MV-4-11 (cell line): ENCODE measurements at places on chromosomes 16 and 17.

GRCh38 chr16:72923757-72924156 is 124.2 kb downstream of the ZFHX3 start:
- DNase-seq, result no peak

GRCh38 chr17:75129576-75129975 is 2.0 kb downstream of the NT5C start:
- DNase-seq, result no peak

- DNase-seq, result peak; percentile 4
Observed at GRCh38 chr17:72376526-72377345, 255.9 kb downstream of the SOX9 start.

DNA sequence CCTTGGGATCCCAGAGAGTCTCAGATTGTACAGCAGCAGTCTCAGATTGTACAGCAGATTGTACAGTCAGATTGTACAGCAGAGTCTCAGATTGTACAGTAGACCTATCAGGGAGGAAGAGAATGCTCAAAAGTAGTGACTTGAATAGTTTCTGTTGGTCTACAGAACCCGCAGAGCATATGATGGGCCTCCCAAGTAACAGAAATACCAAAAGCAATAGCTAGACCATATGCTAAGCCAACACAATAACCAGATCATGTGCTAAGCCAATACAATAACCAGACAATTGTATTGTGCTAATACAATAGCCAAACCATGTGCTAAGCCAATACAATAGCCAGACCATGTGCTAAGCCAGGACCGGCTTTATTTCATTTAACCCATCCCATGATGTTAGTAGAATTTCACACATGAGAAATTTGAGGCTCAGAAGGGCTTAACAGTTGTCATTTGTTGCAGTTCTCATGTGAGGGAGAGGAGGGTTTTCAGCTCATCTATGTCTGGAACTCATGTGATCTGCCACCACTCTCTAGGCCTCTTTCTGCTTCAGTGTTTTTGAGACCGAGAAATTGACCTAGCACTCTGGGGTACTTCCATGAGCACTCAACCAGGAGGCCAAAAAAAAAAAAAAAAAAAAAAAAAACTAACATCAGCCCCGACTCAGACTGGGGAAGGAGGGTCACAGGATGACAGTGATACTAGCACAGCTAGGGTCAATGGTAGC is 144.0 kb downstream of the SOX9 start:
- DNase-seq, result no peak

DNA sequence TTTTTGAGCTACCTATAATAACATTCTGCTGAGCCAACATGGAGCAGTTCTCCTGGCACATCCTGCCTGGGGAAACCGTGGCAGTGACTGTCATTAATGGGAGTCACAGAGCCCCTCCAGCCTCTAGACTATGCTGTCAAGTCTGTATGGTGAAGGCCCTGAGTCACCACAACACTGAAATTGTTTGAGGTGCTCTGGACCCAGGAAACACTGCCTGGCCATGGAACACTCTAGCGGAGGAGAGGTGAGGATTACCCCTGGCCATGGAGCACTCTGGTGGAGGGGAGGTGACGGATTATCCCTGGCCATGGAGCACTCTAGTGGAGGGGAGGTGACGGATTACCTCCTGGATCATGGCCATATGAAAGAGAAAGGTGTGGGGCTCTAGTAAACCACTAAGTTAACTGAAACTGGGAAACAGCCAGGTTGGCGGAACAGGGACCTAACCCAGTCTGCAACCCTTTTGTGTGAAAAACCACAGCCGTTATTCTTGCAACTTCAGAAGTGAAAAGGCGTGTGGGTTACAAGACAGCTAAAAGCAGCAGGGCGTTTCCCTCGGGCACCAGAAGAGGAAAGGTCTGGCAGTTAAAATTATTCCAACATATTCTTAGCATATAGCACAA is 156.7 kb downstream of the KCNJ12 start:
- no peak for DNase-seq

DNA sequence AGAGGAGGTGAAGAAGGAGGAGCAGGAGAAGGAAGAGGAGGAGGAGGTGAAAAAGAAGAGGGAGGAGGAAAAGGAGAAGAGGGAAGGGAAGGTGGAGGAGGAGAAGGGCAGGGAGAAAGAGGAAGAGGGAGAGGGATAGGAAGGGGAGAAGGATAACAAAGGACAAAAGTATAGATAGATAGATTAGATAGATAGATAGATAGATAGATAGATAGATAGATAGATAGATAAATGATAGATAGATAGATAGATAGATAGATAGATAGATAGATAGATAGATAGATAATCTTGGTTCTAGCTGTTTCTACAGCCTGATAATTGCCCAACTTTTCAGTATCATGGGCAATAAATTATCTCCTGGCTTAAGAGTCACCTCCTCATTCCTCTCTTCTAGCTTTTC is 296.2 kb upstream of the C16orf82 start:
- no peak for DNase-seq

DNA sequence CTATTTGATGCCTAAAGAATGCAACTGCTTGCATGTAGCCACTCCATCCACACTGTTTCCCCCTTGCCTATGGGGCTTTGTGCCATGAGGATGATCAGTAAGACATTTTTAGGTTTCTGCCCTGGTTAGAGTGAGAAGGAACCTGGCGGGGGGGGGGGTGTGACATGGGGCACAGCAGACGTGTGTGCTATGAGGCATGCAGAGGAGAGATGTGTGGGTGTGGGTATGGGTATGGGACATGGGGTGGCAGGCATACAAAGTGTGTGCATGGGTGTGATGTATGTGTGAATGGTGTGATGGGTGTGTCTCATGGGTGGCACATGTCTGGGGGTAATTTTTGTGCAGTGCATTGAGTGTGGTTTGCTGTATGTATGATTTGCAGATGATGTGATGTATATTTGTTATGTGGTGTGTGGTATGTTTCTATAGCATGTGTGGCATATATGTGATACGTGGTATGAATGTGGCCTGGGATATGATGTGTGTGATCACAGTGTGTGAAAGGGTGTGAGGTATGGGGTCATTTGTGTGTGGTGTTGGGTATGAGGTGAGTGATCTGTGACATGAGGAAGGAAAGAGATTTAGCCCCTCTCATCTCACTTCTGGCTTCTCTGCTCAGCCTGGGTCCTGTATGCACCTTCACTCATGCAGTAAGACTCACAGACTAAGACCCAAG is 14.9 kb downstream of the CCDC182 start:
- no peak for DNase-seq

- DNase-seq, result no peak
Observed at GRCh38 chr16:17983847-17984639, 352.5 kb downstream of the NPIPA8 start.

GRCh38 chr16:88202207-88202745 is 180.5 kb upstream of the ZNF469 start:
- DNase-seq, result no peak

GRCh38 chr16:84138824-84139627 is 6.0 kb downstream of the HSDL1 start:
- no peak for DNase-seq

GRCh38 chr16:10988164-10988803 is 43.9 kb downstream of the CLEC16A start:
- DNase-seq, result no peak

- DNase-seq, result no peak
Observed at GRCh38 chr17:251531-251930, 70.1 kb upstream of the DOC2B start.

DNA sequence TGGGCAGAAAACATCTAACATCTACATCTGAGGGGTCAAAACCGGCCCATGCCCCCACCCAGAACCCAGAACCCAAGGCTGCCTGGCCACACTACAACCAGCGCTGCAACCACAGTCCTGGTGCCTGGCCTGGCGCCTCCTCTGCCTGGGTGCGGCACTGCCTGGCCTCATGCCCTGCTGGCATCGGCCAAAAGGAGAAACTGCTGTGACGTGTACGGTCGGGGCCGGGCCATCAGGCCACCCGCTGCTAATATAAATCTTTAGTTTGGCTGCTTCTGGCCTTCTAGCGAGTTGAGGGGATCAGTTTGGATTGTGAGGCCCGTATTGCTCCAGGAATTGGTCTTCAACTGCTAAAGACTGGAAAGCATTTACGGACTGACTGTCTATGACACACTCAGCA is 22.8 kb downstream of the TMEM204 start:
- DNase-seq, result no peak

GRCh38 chr16:80120899-80121521 is 419.8 kb upstream of the DYNLRB2 start:
- no peak for DNase-seq

- DNase-seq, result no peak
Observed at GRCh38 chr17:3843935-3844516, 2.0 kb downstream of the NCBP3 start.

DNA sequence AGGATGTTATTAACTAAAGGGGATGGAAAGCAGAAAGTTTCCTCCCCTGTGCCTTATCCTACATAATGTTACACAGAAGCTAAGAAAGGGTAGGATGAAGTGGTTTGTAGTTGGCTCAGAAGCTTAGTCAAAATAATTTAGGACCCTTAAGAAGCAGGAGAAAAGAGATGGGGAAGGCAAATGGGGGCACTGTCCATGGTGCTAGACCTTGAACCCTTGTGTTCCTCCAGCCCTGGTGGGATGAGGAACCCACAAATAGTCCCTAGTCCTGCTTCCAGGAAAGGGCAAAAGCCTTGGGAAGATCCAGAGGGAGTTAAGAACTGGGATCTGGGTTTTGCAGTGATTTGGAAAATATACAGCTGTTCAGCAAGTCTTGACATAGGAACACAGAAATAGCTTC is 54.5 kb downstream of the SLC5A11 start:
- no peak for DNase-seq

DNA sequence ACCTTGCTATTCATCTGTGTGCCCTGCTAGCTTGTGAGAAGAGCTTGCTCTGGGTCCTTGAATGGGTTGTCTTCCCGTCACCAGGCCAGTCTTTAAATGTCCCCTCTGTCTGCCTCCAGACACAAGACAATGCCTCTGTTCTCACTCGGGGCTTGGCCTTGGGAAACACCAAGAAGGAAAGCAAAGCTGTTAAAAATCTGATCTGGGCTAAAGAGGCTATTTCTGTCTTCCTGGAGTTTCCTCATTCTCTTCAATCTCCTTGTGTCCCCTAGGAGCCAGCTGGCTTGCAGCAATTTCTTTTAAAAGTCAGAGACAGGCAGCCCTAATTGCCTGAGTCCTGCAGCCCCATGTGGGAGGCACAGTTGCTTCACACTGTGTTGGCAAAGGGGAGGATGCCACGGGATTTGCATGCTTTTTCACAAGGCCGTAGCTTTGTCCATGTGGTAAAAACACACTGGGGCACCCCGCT is 2.5 kb downstream of the DNAI2 start:
- peak; percentile 69 for DNase-seq

DNA sequence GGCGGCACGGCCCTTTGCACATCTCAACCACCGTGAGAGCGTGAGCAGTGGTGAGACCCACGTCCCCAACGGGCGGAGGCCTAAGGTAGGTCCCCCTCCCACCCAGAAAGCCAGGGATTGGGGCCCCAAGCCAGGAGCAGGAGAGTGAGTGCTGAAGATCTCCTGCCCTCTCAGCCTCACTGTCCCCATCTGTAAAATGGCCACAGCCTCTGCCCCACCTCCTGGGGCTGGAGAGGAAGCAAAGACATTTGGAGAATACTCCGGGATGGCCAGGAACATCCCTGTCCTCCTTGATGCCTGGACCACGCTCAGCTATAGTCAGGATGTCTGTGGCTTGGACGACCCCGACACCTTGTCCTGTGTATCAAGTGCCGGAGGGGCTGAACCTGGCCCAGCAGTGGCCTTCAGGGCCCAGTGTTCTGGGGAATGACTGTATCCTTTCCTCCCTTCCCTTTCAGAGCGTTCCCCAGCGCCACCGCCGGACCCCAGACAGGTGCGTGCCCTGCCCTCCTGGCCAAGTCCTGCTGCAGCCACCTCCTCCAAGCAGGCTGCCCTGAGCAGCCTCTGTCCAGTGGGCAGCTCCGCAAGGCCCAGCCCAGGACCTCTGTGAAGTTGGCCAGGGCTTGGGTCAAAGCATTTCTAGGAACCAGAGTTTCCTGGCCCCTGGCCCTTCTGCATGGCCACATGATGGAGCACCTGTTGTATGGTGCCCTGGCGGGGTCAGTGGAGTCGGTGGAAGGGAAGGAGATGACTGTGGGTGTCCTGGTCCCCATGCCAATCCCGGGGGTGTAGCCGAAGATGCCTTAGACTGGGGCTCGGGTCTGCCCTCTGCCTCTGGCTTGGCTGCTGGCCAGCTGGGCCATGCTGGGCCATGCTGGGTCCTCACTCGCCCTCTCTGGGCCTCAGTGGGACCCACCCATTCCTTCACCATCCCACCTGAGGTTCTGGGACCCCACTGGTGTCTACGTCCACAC is 38.4 kb downstream of the ADCY7 start:
- no peak for DNase-seq

DNA sequence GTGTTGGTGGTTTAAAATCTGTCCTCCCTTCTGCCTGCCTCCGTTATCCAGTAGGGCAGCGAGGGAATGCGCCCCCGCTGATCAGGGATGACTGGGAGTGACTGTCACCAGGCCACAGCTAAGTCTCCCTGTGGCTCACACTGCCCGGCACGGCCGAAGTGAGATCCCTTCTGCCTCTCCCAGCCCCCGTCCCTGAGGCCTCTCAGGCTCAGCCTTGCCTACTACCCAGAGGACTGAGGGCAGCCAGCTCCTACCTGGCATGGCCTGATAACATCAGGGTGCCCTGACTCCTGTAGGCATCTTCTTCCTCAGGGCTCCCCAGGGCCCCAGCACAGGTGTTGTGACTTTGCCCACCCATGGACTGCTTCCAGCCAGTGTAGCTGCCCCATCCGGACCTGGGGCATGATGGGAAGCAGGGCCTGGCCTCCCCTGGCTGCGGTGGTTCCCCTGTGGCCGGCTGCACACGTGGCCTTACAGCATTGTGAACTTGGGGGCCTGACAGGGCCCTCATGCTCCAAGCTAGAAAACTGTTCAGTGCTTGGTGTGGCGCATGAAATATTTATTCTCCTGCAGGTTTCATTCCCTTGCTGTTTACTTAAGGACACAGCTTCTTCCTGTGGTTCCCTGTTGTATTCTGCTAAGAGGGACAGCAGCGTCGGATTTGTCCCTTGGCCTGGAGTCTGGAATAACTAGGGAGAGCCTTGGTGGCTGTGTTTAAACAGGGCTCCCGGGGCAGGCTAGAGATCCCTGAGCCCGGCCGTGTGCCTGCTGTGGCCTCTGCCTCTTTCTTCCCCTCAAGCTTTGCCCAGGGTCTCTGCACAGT is 30.0 kb downstream of the GINS2 start:
- DNase-seq, result no peak

DNA sequence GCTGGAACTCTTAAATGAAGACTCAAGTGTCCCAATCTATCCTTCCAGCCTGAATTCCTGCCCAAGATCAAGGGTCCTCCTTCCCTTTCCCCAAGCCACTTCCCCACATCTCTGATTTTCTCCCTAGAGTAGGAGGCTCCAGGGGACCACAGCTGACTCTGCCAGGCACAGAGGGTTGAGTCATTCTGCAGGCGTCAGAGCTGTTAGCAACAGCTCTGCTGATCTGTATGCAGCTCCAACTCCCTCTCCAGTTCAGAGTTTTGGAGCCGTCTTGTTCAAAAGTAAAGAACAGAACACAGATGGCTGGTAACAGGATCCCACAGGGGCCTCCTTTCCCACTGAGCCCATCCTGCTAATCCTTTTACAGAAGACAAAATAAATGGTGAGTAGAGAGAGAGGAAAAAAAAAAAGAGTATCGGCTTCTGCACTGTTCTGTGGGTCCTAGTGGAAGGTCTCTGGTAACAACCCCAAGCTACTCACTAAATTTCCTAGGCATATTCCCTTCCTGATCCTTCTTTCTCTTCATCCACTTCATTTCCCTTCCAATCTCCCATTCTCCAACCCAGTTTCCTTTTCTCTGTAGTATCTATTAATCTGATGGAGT is 13.4 kb upstream of the TAOK1 start:
- peak; percentile 48 for DNase-seq
